ENCODE measurements at places on chromosomes 2 and 18.

- no peak for DNase-seq
Observed at GRCh38 chr2:48205137-48205798, 299.0 kb upstream of the FBXO11 start.

DNA sequence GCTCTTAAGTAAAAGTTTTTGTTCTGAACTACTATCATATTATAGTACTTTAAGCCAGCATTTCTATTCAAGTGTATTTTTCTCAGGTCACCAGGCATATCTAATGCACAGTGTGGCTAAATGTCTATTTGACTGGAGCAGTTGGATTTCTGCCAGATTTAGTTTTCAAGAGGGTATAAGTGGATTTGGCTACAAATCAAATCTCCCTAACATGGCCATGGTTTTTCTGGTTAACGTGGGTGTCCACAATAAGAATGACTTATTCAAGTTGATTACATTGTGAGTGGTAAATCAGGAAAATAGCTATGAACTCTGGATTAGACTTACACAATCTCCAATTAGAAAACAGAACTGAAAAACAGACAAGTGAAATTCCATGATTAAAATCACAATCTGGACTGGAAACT, 5.7 kb upstream of the CHN1 start:
- DNase-seq = no peak

DNA sequence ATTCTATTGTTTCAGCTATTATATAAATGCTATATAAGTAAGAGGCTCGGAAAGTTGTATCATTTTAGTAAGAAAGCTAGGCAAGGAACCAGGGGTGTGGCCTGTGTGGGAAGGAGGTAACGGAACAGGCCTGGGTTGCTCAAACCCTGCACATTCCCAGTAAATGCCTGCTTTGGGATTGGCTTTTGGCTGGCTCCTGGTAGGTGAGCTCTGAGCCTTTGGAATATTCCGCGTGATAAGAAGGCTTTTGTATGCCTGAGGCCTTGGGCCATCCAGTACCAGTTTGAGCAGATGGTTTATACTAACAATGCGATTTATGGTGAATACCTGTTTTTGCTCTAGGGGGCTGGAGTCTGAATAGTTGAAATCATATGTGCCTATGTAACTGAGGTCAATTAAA, 42.6 kb upstream of the CDH20 start:
- no peak for DNase-seq

GRCh38 chr2:66497431-66498288, 62.7 kb downstream of the MEIS1 start:
- no peak for DNase-seq

DNA sequence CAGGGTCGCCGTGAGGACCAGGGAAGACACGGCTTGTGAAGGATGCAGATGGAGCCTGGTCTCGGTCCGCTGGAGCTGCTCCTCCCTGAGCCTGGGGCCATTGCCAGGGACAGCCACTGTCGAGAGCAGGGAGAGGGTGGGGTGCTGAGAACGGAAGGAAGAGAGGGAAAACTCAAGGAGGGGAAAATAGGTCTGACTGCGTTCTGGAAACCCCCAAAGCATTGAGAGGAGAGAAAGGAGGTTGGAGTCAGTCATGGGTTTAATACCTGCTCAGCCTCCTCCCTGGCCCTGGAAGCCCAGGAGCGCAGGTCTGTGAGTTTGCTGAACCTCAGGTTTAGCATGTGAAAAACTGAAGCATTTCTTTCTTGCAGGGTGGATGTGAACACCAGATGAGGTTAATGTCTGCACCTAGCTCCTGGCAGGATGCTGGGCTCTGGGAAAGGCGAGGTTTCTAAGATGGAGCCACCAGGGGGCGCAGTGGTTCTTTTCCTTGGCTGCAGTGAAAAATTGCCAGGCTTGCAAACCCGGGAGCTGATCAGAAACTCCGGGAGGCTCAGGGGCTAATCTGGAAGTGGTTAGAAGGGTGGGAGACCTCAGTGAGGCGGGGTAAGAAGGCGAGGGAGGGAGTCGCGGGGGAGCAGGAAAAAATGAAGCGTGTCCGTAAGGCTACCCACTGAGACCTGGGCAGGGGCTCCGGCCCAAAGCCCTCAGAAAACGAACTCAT, 33.6 kb upstream of the RNF149 start:
- DNase-seq = peak; percentile 63

DNA sequence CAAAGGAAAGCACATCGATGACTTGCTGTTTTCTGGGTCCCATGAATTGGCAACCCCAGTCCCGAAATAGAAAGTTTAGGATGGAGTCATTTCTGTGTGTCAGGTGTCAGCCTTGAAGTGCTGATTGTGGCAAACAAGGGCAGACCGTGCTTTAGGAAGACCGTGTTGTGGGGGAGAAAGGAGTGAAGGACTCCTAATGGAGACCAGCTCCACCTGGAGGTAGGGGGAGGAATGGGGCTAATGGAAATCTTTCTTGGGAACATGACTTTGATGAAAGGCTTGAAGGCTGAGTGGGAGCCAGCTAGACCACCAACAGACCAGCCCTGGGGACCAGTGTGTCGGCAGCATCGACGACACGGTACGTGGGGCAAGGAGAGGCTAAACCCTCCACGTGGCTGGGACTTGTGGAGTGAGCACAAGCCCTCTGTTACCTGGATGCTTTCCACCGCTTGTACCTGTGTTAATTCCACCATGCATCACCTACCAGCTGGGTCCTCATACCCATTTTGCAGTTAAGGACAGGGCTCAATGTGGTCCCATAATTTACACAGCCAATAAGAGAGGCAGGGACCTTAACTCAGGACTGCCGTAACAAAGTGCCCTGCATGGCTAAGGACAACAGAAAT, 104.2 kb downstream of the SH3BP4 start:
- DNase-seq = no peak

GRCh38 chr2:21228041-21228895, 104.5 kb downstream of the TDRD15 start:
- no peak for DNase-seq

DNA sequence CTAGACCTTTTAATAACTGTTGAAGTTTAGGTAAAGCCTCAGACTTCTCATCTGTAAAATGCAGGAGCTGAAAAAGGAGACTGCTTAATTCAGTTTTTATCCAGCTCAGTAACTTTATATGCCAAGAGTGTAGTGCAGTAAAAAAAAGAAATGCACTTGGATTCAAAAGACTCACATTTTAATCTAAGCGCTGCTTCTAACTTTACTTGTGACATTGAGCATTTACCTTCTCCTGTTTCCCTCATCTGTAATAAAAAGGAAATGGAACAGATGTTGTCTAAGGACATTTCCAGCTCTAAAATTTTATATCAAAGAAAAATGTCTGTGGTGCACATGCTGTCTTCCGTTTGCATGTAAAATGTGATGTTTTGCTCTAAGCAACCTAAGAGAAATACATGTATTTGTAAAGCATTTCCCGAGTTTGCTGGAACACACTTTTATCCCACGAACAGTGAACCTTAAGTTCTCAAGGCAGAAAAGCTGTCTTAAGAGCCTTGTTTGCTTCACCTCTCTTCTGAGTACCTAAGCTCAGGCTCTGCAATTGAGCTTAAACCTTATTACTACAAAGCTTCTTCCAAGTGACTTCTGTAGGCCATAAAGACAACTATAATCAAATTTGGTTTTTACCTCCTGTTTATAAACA, 24.2 kb upstream of the TANK start:
- no peak for DNase-seq

DNA sequence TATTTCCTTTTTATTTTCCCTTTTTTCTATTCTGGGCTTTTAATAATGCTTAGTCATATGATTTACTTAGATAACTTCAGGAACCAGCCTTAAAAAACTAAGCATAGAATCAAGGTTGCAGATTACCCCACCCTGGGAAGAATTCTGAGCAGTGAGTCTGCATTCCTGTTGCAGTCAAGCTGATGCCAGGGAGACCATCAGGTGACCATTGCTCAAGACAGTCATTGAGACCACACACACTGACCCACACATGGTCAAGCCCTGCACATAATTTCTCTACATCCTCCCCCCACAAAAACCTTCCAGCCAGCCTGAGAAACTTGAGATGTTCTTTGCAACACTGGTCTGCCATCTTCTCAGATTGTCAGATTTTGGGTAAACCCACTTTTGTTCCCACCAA, 83.9 kb downstream of the SH3YL1 start:
- DNase-seq = no peak

GRCh38 chr2:31216734-31217133, 581 bp downstream of the CAPN14 start:
- DNase-seq = no peak

GRCh38 chr18:3411854-3412268, 38.1 kb upstream of the TGIF1 start:
- DNase-seq = no peak

DNA sequence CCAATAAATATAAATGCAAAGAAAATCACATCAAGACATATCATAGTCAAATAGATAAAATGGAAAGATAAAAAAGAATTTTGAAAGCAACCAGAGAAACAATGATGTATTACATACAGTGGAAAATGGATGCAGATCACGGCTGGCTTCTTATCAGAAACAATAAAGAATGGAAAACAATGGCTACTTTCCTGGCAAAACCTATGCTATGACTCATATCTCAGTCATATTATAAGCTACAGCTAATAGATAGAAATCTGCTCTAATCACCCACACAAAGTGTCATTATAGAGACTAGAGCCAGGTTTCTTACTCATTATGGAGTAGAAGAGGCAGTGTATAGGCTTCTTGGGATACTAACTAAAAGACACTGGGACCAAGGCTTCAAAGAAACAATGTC, 93.5 kb upstream of the TACR1 start:
- no peak for DNase-seq

DNA sequence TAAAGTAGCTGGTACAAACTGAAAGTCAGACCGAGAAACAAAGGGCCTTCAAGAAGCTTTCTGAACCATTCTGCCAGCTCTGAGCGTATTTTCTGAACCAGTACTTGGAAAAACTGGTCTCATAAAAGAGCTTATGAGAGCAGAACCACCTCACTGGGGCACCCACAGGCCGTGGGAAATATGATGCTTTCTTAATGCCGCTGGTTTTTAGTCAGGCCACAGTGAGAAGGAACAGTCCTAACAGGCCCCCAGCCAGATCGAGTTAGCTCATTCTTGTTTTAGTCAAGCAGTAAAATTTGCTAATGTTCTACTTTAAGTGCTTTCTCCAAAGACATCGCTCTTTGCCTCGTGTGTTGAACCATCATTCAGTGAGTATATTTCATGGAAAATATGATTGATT, 12.7 kb upstream of the NOSTRIN start:
- DNase-seq = no peak

DNA sequence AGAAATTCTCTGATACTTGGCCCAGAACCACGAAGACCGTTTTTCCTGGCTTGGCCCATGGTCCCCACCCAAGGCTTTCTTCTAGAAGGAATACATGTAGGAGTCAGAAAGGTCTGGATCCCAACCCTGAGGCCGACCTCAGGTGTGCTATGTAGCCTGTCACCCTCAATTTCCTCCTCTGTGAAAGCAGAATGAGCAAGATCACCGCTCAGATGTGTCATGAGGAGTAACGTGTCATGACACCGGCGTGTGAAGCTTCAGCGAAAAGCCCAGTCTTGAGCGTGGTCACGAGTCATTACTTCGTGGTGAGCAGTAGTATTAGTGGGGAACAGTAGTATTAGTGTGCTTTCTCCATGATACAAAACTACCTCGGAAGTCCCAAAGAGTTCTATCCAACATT, 103.4 kb downstream of the ALPK2 start:
- no peak for DNase-seq

- no peak for DNase-seq
Observed at GRCh38 chr2:160913323-160913722, 246.9 kb upstream of the TANK start.

- DNase-seq = no peak
Observed at GRCh38 chr2:105397025-105397722, 1.7 kb downstream of the FHL2 start.

GRCh38 chr2:236343400-236344161, 79.4 kb upstream of the ASB18 start:
- no peak for DNase-seq

GRCh38 chr18:66749481-66750035, 145.7 kb upstream of the CDH19 start:
- no peak for DNase-seq

Measured in ovary (tissue), 10 donors.